ENCODE measurements at places on chromosomes 3 and 15. TPM values are rescaled to one million over a fixed set of nuclear protein-coding genes. Genes with fewer than 3 reads are reported as not detected.

GRCh38 chr3:32522682-32523081 is 20.0 kb upstream of the CMTM6 start:
- peaks cover 28% of the 10 kb centered on the region for H3K36me3 ChIP-seq
- no peak overlapping the region for H3K27ac ChIP-seq
- H3K4me1 ChIP-seq = no peaks in the 10 kb centered on the region
- DNase-seq = no peak
- no peak overlapping the region for H3K4me3 ChIP-seq

DNA sequence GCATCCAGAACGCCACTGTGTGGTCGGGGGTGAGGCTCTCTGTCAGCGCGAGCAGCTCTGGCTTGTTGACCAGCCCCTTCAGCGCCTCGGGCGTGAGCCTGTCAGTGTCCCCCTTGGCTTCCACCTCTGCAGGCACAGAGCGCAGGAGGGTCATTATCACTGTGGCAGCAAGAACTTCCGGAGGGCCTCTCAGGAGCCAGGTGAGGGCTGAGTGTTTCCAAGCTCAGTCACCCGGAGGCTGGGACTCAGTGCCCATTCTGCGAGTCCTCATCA is 9.0 kb downstream of the ARPIN start:
- H3K36me3 ChIP-seq = no peaks in the 10 kb centered on the region
- H3K4me1 ChIP-seq = no peaks in the 10 kb centered on the region
- DNase-seq = no peak

DNA sequence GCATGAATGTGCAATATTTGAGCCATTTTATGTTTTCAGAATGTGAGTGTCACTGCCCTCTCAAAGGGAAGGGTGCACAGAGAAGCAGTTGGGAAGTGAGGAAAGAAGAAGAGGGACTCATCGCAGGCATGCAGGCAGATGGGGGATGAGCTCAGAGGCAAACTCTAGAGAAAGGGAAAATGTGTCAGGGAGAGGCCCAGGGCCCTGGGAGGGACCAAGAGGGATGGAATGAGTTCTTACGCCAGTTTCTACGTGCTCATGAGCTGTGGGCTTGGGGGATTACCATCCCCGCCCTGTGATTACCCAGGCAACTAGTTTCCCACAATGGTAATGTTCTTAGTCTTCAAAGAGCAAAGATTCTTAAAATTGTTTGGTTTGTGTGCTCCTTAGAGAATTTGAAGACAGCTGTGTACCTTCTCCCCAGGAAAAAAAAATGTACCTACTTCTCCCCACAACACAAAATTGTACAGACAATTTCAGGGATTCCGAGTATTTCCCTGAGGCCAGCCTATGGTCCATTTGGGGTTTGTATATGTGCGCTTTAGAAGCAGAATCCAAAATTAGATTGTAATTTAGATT is 17.8 kb downstream of the GCSAM start:
- no peaks in the 10 kb centered on the region for H3K27me3 ChIP-seq
- no peak overlapping the region for H3K27ac ChIP-seq
- DNase-seq = no peak
- no peaks in the 10 kb centered on the region for H3K36me3 ChIP-seq
- H3K4me1 ChIP-seq = no peaks in the 10 kb centered on the region
- H3K4me3 ChIP-seq = no peak overlapping the region

The OR5K4 gene
- not detected for total RNA-seq

The RARRES1 gene
- not detected for total RNA-seq

DNA sequence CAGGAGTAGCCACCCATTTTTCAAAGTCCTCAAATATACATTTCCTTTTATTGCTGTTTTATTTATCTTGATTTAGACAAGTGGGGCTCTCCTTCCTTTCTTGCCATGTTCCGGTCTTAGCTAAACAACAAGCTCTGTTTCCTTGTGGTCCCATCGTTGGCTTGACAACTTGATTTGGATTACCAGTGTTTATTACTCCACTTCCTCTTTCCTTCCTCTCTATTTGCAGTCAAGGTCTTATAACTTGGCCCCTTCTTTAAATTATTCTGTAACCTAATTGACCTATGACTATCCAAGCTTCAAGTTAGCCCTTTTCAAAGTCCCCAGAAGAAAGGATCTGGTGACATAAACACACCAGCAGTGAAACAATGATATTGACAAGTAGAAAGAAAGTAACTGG is 130.6 kb upstream of the STT3B start:
- peaks cover 4% of the 10 kb centered on the region for H3K27me3 ChIP-seq
- H3K4me1 ChIP-seq = no peaks in the 10 kb centered on the region
- H3K4me3 ChIP-seq = no peak overlapping the region
- DNase-seq = no peak

DNA sequence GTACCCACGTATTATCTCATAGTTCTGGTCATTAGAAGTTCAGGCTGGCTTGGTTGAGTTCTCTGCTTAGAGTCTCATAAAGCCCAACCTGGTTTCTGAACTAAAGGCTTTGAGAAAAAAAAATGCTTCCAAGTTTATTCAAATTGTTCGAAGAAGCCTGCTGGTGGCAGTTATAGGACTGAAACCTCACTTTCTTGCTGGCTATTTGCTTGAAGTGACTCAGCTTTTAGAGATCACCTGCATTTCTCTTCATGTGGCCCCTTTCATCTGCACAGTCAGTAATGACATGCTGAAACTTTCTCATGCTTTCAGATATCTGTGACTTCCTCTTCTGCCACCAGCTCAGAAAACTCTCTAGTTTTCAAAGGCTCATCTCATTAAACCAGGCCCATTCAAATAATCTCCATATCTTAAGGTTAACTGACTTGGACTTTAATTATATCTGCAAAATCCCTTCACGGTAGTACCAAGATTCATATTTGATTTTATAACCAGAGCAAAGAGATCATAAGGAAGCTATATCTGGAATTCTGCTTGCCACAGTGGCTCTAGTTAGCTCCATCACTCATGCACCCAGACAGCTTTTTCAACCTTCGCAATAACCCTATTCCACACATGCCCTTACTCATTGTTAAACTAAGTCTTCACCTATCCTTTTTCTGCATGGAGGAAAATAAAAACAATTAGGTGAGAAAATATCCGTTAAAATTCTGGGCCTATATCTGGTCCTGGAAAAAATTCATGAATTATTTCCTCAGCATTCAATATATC is 433.8 kb upstream of the CBLB start:
- H3K36me3 ChIP-seq = no peaks in the 10 kb centered on the region
- H3K27ac ChIP-seq = no peak overlapping the region
- DNase-seq = no peak
- no peak overlapping the region for H3K4me3 ChIP-seq
- H3K4me1 ChIP-seq = peaks cover 18% of the 10 kb centered on the region
- no peaks in the 10 kb centered on the region for H3K27me3 ChIP-seq

- H3K27ac ChIP-seq = no peak overlapping the region
- no peaks in the 10 kb centered on the region for H3K4me1 ChIP-seq
- peaks cover 17% of the 10 kb centered on the region for H3K27me3 ChIP-seq
Measured at GRCh38 chr15:65969865-65970816, 100.8 kb downstream of the RAB11A start.

DNA sequence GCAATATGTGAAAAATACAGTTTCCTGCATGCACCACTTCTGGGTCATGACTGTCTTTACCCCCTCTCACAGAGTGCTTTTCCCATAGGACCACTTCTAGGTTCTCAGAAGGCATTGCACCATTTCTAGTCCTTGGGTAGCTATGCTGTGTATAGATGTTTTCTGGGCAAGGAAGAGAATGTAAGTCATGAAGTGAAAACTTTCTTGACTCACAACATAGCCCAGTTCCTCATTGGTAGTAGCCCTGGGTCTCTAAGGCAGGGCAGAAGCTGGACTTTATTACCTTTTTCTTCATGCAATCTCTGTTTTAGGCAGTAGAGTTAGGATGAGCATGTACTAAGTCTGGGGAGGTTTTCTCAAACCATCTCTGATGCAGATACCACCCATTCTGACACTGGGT is 203.1 kb downstream of the EPHB1 start:
- no peaks in the 10 kb centered on the region for H3K36me3 ChIP-seq
- H3K4me1 ChIP-seq = no peaks in the 10 kb centered on the region
- H3K27ac ChIP-seq = no peak overlapping the region
- no peak overlapping the region for H3K4me3 ChIP-seq
- H3K27me3 ChIP-seq = no peaks in the 10 kb centered on the region

GRCh38 chr3:58048301-58048700 is 40.1 kb downstream of the FLNB start:
- no peaks in the 10 kb centered on the region for H3K27me3 ChIP-seq
- H3K4me1 ChIP-seq = no peaks in the 10 kb centered on the region
- no peaks in the 10 kb centered on the region for H3K36me3 ChIP-seq
- no peak overlapping the region for H3K4me3 ChIP-seq
- no peak for DNase-seq
- no peak overlapping the region for H3K27ac ChIP-seq

The SPINK8 gene
- not detected for total RNA-seq

GRCh38 chr15:70580958-70581357 is 182.4 kb downstream of the UACA start:
- H3K4me1 ChIP-seq = no peaks in the 10 kb centered on the region
- no peak for DNase-seq
- H3K27me3 ChIP-seq = no peaks in the 10 kb centered on the region
- H3K27ac ChIP-seq = no peak overlapping the region

The CSPG4 gene
- total RNA-seq = not detected

GRCh38 chr3:6779140-6779539 is 81.8 kb upstream of the GRM7 start:
- no peaks in the 10 kb centered on the region for H3K27me3 ChIP-seq
- no peaks in the 10 kb centered on the region for H3K4me1 ChIP-seq
- no peak overlapping the region for H3K4me3 ChIP-seq
- H3K36me3 ChIP-seq = no peaks in the 10 kb centered on the region

DNA sequence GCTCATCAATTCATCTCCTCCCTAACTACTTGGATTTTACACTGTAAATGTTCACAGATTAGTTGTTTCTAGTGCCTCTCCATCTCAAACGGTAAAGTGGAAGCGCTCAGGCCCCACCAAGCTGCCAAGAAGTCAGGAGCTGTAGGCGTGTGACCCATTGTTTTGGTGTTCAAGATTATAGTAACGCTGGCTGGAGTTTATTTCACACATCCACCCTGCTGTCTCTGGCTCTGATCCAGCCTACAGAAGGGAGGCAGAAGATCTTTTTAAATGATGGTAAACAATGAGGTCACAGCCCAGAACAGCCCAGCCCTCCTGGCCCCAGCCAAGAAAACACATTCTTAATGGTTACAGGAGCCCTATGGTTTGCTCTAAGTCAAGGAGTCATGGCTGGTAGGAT is 25.7 kb upstream of the GALNT15 start:
- H3K4me1 ChIP-seq = no peaks in the 10 kb centered on the region
- no peaks in the 10 kb centered on the region for H3K36me3 ChIP-seq
- H3K27me3 ChIP-seq = no peaks in the 10 kb centered on the region

- H3K27ac ChIP-seq = no peak overlapping the region
- DNase-seq = no peak
- no peaks in the 10 kb centered on the region for H3K4me1 ChIP-seq
- no peak overlapping the region for H3K4me3 ChIP-seq
- H3K36me3 ChIP-seq = peaks cover 82% of the 10 kb centered on the region
Measured at GRCh38 chr3:71681224-71681668, 44.0 kb downstream of the EIF4E3 start.

- DNase-seq = peak; percentile 64
- H3K27ac ChIP-seq = no peak overlapping the region
- H3K4me3 ChIP-seq = no peak overlapping the region
- peaks cover 27% of the 10 kb centered on the region for H3K27me3 ChIP-seq
- H3K4me1 ChIP-seq = peaks cover 10% of the 10 kb centered on the region
Measured at GRCh38 chr3:184513276-184514170, 48.1 kb upstream of the EPHB3 start.

- DNase-seq = no peak
- H3K36me3 ChIP-seq = no peaks in the 10 kb centered on the region
- no peaks in the 10 kb centered on the region for H3K4me1 ChIP-seq
Measured at GRCh38 chr15:98035577-98036010, 75.1 kb downstream of the ARRDC4 start.

DNA sequence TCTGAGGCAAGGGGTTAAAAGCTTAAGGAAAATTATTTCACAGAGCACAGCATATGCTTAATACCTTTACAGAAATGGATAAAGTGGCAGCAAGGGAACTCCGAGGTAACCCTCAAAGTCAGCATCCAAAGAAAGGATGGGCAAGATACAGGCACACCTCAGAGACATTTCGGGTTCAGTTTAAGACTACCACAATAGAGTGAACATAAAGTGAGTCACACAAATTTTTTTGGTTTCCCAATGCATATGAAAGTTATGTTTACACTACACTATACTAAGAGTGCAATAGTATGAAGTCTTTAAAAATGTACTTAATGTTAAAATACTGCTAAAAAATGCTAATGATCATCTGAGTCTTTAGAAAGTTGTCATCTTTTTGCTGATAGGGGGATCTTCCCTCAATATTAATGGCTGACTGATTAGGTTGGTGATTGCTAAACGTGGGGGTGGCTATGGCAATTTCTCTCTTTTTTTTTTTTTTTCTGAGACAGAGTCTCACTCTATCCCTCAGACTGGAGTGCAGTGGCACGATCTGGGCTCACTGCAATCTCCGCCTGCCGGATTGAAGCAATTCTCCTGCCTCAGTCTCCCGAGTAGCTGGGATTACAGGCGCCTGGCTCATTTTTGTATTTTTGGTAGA is 10.0 kb downstream of the UBR1 start:
- H3K27me3 ChIP-seq = no peaks in the 10 kb centered on the region
- no peak overlapping the region for H3K4me3 ChIP-seq
- DNase-seq = no peak
- H3K36me3 ChIP-seq = peaks cover 17% of the 10 kb centered on the region
- no peak overlapping the region for H3K27ac ChIP-seq

- H3K27ac ChIP-seq = no peak overlapping the region
- no peaks in the 10 kb centered on the region for H3K4me1 ChIP-seq
- H3K27me3 ChIP-seq = no peaks in the 10 kb centered on the region
- no peak overlapping the region for H3K4me3 ChIP-seq
- no peak for DNase-seq
- H3K36me3 ChIP-seq = no peaks in the 10 kb centered on the region
Measured at GRCh38 chr15:62079594-62079993, 12.8 kb downstream of the C2CD4A start.

GRCh38 chr15:65819563-65819960 is 27.5 kb upstream of the DENND4A start:
- H3K27ac ChIP-seq = peak overlapping the region; percentile 95
- peaks cover 36% of the 10 kb centered on the region for H3K4me1 ChIP-seq
- peak overlapping the region; percentile 61 for H3K4me3 ChIP-seq
- H3K36me3 ChIP-seq = no peaks in the 10 kb centered on the region

The KCNMB2 gene
- not detected for total RNA-seq

DNA sequence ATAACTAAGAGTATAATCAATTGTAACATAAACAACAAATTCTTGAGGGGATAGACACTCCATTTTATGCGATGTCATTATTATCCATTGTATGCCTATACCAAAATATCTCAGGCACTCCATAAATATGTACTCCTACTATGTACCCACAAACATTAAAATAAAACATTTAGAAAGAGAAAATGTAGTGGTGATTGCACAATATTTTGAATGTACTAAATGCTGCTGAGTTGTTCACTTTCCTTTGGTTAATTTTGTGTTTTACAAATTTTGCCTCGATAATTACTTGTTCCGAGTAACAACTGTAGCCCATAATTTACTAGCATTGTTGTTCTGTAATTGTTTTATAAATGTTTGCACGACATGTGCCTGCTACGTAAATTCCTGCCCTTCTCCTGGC is 131.3 kb downstream of the DCLK3 start:
- H3K4me1 ChIP-seq = no peaks in the 10 kb centered on the region
- no peaks in the 10 kb centered on the region for H3K27me3 ChIP-seq
- H3K36me3 ChIP-seq = no peaks in the 10 kb centered on the region

GRCh38 chr3:17442332-17443049 is 299.9 kb downstream of the TBC1D5 start:
- no peaks in the 10 kb centered on the region for H3K36me3 ChIP-seq
- H3K27ac ChIP-seq = no peak overlapping the region
- no peaks in the 10 kb centered on the region for H3K27me3 ChIP-seq
- DNase-seq = no peak

Measured in CD4-positive, CD25-positive, alpha-beta regulatory T cell (primary cell).